GM23338 (cell line): ENCODE measurements at places on chromosomes 11 and 22. TPM values are rescaled to one million over a fixed set of nuclear protein-coding genes. Genes with fewer than 3 reads are reported as not detected.
A peak's percentile ranks its signal among the peaks of the same experiment; 100 is the strongest.

GRCh38 chr11:1742371-1742770, 8.0 kb downstream of the IFITM10 start:
- H3K27me3 ChIP-seq, result peaks cover 4% of the 10 kb centered on the region; the same call in 1 of the 2 replicates
- H3K36me3 ChIP-seq, result no peaks in the 10 kb centered on the region
- no peaks in the 10 kb centered on the region for H3K4me1 ChIP-seq

GRCh38 chr11:36210529-36210928, 78.7 kb downstream of the COMMD9 start:
- H3K4me3 ChIP-seq, result no peak overlapping the region
- H3K27ac ChIP-seq, result no peak overlapping the region
- no peak for DNase-seq
- peaks cover 4% of the 10 kb centered on the region; the same call in 1 of the 2 replicates for H3K4me1 ChIP-seq
- no peaks in the 10 kb centered on the region for H3K36me3 ChIP-seq

Gene OR6Q1
- not detected in 2 replicates for total RNA-seq

DNA sequence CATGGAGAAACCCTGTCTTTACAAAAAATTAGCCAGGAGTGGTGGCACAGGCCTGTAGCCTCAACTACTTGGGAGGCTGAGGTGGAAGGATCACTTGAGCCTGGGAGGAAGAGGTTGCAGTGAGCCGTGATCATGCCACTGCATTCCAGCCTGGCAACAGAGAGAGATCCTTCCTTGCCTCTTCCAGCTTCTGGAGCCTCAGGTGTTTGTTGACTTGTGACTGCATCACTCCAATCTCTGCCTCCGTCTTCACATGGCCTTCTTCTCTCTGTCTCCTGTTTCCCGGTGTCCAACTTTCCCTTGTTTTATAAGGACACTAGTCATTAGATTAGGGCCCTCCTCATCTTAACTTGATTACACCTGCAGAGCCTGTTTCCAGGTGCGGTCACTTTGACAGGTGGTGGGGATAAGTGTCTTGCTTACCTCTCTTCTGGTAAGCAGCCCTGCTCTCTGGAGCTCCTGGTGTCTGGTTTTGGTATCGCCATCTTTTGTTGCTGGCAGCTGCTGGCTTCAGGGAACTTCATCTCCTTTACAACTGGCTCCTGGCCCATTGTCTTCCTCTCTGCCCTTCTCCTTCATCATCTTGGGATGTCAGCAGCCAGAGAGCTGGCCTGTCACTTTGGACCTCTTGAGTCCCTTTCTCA, 8.2 kb upstream of the USP2 start:
- peak; percentile 87 for DNase-seq
- no peaks in the 10 kb centered on the region for H3K27me3 ChIP-seq
- H3K36me3 ChIP-seq, result no peaks in the 10 kb centered on the region
- H3K27ac ChIP-seq, result no peak overlapping the region
- H3K4me3 ChIP-seq, result no peak overlapping the region

GRCh38 chr11:12876988-12877387, 132.1 kb upstream of the RASSF10 start:
- H3K36me3 ChIP-seq, result peaks cover 3% of the 10 kb centered on the region; the same call in 1 of the 2 replicates
- no peak overlapping the region for H3K27ac ChIP-seq
- H3K4me1 ChIP-seq, result peaks cover 9% of the 10 kb centered on the region
- DNase-seq, result no peak
- no peak overlapping the region for H3K4me3 ChIP-seq
- no peaks in the 10 kb centered on the region for H3K27me3 ChIP-seq

DNA sequence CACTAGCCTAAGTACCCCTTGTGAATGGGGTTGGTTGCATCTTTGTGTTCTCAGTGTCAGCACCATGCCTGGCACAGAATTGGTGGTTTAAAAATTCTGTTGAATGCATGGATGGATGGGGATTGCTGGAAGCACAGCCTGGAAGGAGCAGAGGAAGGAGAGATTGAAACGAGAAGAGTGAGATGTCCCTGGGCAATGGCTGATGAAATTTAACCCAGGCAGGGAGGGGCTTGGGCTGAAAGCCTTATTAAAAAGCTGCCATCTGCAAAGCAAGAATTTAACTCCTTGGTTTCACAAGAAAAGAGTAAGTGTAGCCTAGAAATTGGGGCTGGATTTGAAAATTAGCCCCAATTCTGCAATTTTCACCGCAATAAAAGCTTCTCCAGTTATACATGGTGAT, 126.7 kb downstream of the TEAD1 start:
- peak overlapping the region; percentile 84 for H3K27ac ChIP-seq
- H3K36me3 ChIP-seq, result no peaks in the 10 kb centered on the region
- peak overlapping the region; percentile 23 for H3K4me3 ChIP-seq
- H3K4me1 ChIP-seq, result peaks cover 57% of the 10 kb centered on the region
- no peak for DNase-seq
- no peaks in the 10 kb centered on the region for H3K27me3 ChIP-seq
